Esophagus mucosa (tissue), 1 donor: ENCODE measurements at places on chromosomes 3 and 15. TPM values are rescaled to one million over a fixed set of nuclear protein-coding genes. Genes with fewer than 3 reads are reported as not detected.

Gene P2RY13
- 0.28 TPM for total RNA-seq

GRCh38 chr3:135806317-135806716 lies 159.2 kb upstream of the PPP2R3A start:
- no peak for ATAC-seq

Gene COLQ
- total RNA-seq, result 0.40 TPM

DNA sequence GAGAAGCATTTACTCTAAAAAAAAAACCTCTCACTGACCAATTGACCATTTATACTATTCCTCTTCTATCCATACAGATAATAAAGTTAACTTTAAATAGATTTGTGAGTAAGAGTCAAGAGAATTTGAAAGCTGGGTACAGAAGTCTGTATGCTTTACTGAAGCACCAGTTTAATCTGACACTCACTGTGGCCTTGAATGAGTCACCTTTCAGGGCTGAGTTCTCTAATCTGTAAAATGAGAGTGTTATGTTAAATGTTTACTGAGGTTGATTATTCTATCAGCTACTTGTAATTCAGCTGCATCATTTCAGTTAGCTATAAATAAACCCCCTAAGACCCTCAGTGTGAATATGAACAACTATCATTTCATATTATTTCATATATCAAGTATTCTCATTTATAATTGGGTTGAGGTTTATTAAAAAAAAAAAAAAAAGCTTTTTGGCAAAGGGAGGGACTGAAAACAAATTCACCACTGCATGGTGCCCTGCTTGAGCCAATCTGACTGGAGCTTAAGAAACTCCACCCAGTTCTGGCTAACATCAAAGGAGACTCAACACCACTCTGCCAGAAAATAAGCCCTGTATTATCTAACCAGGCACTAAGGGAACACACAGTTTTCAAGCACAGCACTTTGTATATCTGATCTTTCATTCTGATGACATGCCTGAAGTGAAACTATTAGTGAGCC lies 2.8 kb downstream of the MAP4 start:
- ATAC-seq, result peak; percentile 89

DNA sequence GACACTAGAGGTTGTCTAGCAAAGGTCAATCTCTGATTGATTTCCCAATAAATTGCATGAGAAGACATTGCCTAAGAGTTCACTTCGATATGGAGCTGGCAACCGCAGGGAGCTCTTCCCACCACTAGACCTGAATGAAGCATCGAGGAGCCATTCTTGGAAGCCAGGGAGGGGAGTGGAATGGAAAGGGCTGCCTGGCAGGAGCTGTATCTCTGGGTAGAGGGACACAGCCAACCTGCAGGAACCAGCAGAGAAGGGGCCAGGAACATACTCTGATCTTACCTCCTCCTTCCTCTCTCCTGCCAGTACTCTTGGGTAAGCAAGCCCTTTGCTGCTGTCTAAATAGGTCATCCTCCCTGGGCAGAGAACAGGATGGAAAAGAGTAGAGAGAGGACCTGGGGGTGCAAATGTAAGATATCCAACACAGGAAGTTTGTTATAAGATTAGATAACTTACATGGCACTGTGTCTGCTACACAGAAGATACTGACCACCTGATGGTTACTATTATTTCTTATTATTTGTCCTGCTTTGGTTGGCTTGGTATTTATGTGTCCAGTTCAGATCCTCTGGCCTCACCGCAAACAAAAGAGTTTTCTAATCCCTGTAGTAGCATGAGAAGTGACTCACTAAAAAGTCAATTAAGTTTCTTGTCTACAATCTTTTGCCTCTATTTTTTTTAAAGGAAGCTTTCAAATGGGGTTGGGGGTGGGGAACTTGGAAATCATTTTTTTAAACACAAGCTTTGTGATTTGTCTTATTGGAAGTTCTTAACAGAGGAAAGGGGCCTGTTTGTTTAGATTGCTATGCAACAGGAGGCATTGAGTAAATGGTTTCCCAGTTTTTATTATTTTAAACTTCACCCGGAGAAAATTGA lies 156.7 kb upstream of the TSC22D2 start:
- ATAC-seq, result no peak

DNA sequence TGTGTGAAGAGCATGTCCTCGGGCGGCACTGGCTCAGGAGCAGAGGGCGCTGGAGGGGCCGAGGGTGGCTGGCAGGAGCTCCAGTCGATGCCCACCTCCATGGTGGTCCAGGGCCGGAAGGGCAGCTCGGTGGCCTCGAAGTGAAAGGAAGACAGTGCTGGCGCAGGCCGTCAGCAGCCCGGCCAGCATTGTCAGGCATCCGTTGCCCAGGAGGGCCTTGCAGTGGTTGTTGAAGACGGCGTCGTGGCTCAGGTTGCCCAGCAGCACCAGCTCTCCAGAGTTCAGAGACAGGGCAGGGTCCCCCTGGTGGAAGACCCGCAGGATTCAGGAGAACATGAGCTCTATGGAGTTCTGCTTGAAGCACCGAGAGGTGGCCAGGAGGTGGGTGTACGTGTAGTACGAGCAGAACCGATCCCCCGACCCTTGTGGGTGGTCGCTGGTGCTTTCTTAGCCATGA lies 16.5 kb upstream of the SIAH2 start:
- no peak for ATAC-seq

GRCh38 chr3:65576966-65577365 lies 461.8 kb downstream of the MAGI1 start:
- no peak for ATAC-seq

Gene SYNPR
- not detected for total RNA-seq

DNA sequence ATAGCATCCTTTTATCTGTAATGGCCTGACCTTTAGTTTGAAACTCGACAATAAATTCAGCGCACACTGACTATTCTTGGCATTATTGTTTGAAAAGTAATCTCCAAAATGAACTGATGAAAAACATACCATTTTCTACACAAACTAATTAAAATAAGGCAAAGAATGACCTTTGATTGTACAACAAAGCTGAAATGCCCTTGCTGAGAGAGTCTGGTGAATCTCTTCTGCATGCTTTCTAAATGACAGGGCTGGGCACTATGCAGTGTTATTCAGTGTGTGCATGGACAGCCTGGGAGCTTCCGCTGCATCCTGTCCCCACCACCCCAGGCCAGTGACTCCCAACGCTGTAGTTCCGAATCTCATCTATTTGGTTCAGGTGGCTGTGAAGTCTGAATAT lies 530.8 kb downstream of the FOXP1 start:
- no peak for ATAC-seq

DNA sequence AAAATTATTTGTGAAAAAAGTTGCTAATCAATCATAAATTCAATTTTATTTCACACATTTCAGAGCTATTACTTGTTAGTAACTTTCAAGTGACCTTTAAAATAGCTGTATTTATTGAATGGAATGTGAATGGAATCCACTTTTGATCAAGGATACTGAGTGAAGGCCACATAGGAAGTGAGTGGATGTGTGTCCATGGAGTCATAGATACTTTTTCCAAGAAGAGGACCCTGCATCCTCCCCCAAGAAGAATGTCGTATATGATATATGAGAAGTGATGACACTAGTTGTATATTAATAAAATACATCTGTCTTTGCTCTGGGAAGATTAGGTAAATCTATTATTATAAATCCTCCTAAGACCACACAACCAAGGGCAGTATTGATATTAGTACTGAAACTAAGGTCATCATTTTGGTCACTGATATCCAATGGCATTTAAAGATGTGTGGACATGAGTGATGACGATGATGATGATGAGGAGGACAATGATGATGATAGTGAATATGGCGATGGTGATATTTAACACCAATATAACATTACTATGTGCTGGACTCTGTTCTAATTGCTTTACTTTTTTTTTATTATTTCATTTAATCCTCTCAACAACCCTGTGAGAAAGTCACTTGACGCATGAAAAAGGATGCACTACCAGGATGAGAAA lies 493.0 kb upstream of the NR2F2 start:
- ATAC-seq, result no peak

Gene TRIP4
- 22.1 TPM for total RNA-seq

GRCh38 chr3:71725271-71725991 lies at the start of gene EIF4E3:
EIF4E3 (minus strand) TSS chr3:71725402; CDS start chr3:71725367, 35 bp downstream.
- peak; percentile 50 for ATAC-seq

Gene HESX1
- 0.80 TPM for total RNA-seq

- no peak for ATAC-seq
Observed at GRCh38 chr3:94285872-94286271, 223.0 kb downstream of the NSUN3 start.

Gene CELSR3
- 0.88 TPM for total RNA-seq

DNA sequence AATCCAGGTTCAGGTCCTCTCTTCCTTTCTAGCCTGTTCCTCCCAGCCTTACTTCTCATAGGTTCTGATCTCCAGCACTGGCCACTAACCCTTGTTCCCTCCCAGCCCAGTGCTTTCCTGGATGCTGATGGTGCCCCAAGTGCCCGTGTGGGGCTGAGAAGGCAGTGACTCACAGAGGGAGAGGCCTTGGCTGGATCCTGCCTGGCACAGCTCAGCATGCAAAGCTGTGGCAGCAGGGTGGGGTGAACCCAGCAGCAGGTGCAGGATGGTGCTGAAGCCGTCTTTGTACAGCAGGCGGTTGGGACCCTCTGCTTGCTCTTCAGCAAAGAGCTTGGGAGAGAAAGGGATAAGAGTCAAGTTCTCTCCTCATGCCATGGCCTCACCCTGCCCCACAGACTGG lies 7.6 kb downstream of the LPCAT4 start:
- ATAC-seq, result peak; percentile 89

DNA sequence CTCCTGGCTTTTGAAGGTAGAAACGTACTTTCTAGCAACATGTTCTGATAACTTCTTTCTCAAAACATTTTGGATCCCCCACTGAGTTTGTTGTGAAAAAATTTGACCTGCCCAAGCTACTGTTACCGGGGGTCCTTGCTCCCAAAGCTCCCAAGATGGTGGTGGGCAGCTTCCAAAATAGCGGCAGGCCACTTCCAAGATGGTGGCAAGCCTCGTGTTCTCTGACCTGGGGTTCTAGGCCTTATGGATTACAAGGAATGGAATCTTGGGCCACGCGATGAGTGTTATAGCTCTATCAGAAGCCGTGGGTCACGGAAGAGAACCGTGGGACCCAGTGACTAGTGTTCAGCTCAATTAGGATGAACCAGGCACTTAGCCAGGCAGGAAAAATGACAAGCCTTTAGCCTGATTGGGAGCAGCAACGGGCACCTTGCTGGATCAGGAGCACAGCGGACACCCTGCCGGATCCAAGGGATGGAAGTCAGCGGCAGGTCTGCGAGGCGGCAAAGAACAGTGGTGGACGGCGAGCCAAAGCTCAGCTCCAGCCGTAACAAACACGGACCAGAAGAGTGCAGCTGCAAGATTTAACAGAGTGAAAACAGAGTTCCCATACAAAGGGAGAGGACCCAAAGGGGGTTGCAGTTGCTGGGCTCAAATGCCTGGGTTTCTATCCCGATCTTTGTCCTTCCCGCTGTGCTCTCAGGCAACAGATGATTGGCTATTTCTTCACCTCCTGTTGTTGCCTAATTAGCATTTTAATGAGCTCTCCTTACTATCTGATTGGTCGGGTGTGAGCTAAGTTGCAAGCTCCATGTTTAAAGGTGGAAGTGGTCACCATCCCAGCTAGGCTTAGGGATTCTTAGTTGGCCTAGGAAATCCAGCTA lies 133.3 kb downstream of the WDR72 start:
- ATAC-seq, result no peak

Gene VEPH1
- total RNA-seq, result 0.40 TPM

DNA sequence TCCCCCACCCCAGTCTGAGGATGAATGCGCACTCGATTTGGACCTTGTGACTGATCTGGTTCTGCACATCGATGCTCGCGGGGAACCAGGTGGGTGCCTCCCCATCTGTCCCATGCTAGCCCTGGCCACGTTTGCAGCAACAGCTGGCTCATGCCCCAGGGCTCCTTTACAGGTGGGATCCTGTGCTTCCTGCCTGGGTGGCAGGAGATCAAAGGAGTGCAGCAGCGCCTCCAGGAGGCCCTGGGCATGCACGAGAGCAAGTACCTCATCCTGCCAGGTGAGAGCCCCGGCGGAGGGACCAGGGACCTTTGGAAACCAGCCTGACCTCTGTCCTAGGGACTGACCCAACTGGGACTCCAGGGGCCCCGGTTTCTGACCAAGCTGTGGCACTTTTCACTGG lies 44.3 kb downstream of the DHX30 start:
- ATAC-seq, result peak; percentile 2

DNA sequence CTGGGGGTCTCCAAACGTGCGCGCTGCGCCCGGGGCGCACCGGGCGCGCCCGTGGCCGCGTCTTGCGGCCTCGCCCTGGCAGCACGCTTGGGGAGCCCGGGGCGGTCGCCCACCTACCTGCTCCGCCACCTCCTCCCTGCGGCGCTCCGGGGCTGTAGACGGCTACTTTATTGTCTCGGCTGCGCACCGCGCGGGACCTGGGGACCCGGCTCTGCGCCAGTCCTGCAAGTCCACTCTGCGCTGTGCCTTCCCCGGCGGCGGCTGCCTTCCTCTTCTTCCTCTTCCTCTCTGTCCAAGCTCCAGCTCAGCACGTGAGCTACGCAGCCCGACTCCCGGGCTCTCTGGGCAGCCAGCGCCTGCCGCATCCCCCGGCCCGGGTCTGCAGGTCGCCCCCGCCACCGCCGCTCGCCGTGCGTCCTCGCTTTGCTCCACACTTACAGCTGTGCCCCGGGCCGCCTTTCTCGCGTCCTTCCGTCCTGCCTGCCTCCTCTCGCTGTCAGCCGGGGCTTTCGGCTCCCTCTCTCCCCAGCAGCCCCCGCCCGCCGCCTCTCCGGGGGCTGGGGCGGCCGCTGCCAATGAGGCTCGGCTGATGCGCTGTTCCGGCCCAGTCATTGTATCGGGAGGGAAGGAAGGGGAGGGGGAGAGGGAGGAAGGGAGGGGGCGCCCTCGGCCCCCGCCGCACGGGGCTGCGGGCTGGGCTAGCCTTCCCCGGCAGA lies 156.4 kb upstream of the FRMD4B start:
- ATAC-seq, result peak; percentile 19
